ENCODE measurements at places on chromosomes 4 and X. TPM values are rescaled to one million over a fixed set of nuclear protein-coding genes. Genes with fewer than 3 reads are reported as not detected.

GRCh38 chr4:10203851-10204250 is 87.3 kb upstream of the WDR1 start:
- DNase-seq, result no peak

DNA sequence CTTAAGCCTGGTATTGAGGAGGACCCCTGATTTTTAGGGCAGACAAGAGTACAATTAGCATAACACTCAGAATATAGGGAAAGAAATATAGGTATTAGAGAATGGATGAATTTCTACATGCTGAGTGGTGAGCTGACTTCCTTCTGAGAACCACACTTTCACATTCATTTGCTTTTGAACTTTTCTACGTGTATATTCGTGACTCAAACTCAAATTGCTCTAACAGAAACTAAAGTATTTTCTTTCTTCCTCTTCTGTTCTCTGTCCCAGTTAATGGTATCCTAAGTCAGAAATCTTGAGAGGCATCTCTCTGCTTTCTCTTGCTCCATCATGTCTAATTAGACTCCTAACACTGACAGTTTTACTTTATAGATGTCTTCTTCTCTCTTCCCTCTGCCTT is 103.2 kb upstream of the CITED1 start:
- DNase-seq, result no peak

- DNase-seq, result no peak
Measured at GRCh38 chrX:13754765-13755164, 20.2 kb downstream of the OFD1 start.

- no peak for DNase-seq
Measured at GRCh38 chr4:2443061-2443730, 24.4 kb downstream of the CFAP99 start.

- no peak for DNase-seq
Measured at GRCh38 chrX:71632923-71633657, 14.8 kb upstream of the CXCR3 start.

- no peak for DNase-seq
Measured at GRCh38 chr4:173288698-173289352, 45.3 kb downstream of the HMGB2 start.

GRCh38 chr4:84973856-84974255 is 7.4 kb upstream of the WDFY3 start:
- DNase-seq, result no peak

GRCh38 chr4:150123087-150123486 is 44.8 kb downstream of the DCLK2 start:
- no peak for DNase-seq

GRCh38 chr4:74884266-74884665 is 48.6 kb upstream of the PARM1 start:
- DNase-seq, result no peak

GRCh38 chrX:90617710-90618325 is 696.1 kb downstream of the TGIF2LX start:
- DNase-seq, result no peak

AKAP4 gene
- total RNA-seq, result not detected

ETDB gene
- not detected for total RNA-seq

LINC00632 gene
- not detected for total RNA-seq

SMS gene
- total RNA-seq, result 225 TPM
